ENCODE measurements at places on chromosomes 11 and 22.

DNA sequence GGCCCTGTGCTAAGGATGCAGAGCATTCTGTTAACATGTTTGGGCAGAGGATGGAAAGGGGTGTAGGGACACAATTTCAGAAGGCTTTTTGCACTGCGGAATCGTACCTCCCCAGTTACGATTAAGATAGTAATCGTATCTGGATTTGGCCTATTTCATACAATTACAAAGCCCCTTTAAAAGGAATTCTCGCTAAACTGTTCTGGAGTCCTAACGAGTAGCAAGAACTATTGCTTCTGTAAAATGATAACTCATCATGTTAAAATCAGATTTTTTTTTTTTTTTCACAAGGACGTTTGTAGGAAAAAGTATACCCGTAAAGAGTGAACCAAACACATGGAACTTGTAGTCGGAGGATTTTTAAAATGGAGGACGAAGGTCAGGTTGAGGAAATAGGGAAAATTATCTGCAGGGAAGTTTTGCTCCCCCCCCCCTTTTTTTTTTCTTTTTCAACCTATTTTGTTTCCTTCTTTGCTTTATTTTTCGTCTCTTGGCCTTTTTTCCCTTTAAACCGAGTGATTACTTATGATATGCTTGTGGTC is 934 bp downstream of the HSD17B12 start:
- no peak for DNase-seq

- peak; percentile 9 for DNase-seq
These were observed 139.5 kb downstream of the COMMD9 start for GRCh38 chr11:36149538-36150242.

DNA sequence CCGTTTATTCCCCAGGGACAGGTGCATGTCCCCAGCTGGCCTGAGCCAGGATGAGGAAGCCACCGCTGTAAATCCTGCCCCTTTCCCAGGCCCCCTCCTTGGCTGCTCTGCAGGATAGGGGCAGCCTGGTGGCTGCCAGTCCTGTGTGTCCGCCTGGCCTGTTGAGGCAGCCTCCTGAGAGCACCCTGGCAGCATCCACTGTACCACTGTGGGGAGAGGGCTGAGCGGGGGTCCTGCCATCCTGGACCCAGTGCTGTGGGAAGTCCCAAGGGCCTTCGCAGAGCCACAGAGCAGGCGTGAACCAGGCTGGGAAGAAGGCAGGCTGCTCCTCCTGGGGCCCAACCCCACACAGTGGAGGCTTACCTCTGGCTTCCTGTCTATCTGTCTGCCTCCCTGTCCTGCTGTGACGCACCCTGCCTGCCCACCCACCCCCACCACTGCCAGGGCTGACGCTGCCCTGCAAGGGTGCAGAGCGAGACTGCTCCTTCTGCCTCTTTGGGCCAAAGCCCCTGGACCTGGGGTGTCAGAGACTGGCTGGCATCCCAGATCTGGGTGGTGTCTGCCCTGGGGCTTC is 8.4 kb downstream of the KCTD17 start:
- DNase-seq, result no peak

GRCh38 chr11:107621081-107621480 is 30.1 kb downstream of the ELMOD1 start:
- no peak for DNase-seq

DNA sequence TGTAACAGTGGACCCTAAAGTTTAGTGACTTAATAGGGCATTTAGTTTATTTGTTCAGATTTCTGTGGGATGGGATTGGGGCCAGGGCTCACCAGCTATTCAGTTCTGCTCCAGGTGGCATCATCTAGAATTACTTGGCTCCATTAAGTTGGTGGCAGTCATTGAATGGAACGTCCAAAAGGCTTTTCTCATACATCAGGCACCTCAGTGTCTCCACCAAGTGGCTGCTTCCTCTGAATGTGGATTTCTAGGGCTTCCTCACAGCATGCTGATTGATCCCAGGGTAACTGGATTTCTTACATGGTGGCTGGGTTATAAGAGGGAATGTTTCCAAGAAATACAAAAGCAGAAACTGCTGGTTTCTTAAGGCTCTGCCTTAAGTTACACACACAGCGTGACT is 34.7 kb downstream of the USP47 start:
- DNase-seq, result no peak

DNA sequence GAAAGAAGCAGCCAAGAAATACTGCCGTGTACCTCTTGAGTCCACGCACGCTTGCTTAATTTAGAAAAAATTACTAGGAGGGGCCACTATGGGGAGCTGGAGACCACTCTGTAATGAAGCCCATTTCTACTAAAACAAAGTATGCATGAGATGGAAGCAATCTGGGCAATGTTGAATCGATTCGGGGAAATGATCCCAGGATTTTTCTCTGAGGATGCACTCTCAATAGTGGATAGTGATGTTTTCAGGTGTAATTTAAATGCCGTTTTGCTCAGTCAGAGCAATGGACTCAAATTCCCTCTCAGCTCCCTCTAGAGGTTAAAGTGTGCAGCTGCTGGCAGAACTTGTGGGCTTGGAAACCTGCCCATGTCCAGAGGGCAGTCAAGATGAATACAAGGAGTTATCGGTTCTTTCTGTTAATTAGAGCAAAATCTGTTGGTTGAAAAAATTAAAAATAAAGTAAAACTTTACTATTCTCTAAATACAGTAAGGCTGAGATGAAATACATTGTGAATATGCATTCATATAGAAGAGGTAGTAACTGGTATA is 64.1 kb downstream of the ME3 start:
- peak; percentile 16 for DNase-seq

DNA sequence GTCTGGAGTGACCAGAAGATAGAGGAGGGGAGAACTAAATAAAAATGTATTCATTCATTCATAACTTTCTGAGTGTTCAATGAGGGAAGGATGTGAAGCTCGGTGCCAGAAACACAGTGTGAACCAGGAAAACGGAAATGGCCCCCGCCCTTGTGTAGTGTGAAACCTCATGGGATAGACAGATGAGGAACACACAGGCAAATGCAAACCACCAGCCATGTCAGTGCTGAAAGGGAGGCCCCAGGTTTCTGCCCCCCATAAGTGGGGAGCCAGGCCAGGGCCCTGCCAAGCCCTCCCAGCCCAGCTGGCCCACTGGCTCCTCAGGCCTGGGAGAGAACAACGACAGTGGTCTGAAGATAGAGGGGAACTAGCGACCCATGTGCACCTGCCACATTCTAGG is 30.5 kb downstream of the LARGE1 start:
- no peak for DNase-seq

DNA sequence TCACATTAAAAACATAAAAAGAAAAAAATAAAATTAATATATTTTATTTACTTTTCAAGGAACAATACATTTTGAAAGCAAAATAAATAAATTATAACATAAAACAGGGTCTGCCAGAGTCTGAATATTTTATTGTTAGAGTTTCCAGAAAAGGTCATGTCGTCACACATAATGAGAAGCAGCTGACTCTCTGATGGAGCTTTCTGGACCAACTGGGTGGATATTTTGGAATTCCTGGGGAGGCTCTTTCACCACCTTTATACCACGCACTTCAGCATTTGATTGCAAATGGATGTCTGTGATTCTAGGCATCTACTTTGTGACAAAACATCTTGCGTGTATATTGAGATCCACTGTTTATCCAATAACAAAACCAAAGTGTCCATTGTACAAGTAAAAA is 455.0 kb upstream of the CCDC179 start:
- no peak for DNase-seq

DNA sequence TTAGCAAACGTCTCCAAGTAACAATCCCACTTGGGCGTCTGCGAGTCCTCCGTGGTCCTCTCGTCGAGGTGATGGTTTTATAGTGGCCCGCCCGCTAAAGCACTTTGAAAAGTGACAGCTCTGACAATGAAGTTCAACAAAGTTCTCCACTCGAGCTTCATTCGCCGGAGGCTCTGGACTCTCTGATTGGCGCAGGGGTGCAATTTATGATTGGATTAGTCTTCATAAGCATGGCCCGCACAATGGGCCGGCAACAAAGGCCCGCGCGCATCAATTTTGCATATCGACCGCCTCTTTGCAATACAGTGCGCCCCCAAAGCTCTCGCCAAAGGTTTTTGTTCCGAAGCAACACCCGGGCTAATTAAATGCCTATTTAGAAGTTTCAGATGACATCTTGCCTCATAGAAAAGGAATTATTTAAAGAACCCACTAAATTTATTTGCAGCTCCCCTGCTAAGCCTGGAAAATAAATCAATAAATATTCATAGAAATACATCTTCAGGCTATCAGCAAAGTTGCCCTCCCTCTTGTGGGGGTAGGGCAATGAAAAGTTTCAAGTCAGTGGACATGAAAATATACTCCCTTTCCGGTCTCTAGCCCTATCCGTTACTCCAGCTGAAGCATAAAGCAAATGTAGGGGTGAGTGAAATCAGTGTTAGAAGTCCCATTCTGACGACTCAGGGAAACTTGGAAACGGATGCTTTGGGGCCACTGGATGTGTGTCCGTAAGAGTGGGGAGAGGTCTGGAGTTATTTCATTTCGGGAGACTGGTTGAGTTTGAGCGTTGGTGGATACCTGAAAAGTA is at the start of gene DBX1:
DBX1 (minus strand) TSS at position 51 of the 805 bp plus-strand sequence. CDS start 151 bp downstream, outside the sequence.
- no peak for DNase-seq

- DNase-seq, result no peak
These were observed 113.1 kb downstream of the ETS1 start for GRCh38 chr11:128474036-128474874.

GRCh38 chr11:65428578-65429067 is 6.0 kb downstream of the NEAT1 start:
- no peak for DNase-seq

DNA sequence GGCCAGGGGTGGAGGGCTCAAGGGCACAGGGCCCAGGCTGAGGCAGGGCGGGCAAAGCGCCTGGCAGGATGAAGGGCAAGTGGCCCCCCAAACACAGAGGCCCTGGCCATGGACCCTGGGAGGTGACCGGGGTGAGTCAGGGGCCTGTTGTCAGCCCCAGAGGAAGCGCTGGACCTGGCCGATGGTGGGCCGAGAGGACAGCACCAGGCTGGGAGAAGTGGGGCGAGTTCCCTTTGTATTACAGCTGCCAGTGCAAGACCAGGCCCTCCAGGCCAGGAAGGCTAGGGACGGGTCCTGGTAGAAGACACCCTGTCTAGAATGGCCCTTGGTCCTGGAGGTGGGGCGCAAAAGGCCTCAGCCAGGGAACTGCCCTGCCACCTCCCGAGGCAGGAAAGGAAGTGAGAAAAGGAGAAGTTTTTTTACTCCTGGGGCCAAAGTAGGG is 12.8 kb downstream of the CXCR5 start:
- DNase-seq, result no peak

DNA sequence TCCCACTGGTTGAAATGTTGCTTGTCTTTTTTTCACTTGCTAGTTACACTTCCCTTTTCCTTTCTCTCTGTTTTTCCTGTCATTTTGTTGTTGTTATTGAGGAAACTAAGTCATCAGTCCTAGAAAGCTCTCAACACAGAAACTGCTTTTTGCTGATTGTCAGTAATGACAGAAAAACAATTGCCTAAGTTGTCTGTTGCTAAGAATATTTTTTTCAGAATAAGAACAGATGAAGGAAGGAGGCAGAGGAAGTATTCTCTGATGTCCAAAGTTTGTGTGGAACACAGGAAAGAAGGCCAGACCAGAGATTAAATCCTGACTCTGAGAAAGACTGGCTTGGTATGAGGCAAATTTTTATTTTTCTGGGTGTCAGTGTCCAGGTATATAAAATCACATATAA is 163.3 kb downstream of the CASP12 start:
- DNase-seq, result no peak

DNA sequence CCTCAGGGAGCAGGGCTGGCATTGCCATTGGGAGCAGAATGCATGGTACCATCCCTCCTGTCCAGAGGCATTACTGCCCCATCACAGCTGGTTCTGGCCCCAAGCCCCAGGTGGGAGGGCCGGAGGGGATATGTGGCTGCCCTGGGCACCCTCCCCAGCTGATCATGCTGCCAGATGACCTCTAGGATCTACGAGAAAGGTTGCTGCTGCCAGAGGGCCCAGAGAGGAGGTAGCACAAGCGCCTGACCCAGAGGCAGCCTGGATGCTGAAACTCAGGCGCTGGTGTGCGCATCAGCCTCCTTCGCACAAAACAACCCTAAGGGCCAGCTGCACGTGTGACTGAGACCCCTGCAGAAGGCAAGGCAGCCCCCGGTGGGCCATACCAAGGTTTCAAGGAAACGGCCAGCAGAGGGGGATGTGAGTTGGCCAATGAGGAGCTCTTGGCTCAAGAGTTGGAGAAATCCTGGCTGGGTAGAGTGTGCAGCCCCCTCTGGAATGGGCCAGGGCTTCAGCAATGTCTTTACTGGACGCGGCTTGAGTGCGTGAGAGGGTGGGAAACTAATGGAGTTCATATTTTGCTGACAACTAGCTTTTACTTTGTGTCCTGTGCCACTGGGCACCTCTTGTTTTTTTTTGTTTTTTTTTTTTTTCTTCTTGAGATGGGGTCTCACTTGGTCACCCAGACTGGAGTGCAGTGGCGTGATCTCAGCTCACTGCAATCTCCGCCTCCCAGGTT is 88.3 kb upstream of the PARVA start:
- DNase-seq, result no peak

Data from stimulated activated CD4-positive, alpha-beta T cell treated with anti-CD3 and anti-CD28 coated beads, TNF-alpha, amount 100 ng/mL, for 48 hours (primary cell).